PC-9 (cell line): ENCODE measurements at places on chromosomes 3 and 15. TPM values are rescaled to one million over a fixed set of nuclear protein-coding genes. Genes with fewer than 3 reads are reported as not detected.

Gene CRABP1
- total RNA-seq = not detected in 2 replicates

Gene DUOX2
- total RNA-seq = 0.10 TPM in 1 of 2 replicates, not detected in the other

Gene MKRN3
- total RNA-seq = 26.1 and 28.0 TPM in 2 replicates

Gene ITIH1
- total RNA-seq = not detected in 2 replicates

Gene ZBBX
- 0.38 and 0.85 TPM in 2 replicates for total RNA-seq

Gene XYLB
- total RNA-seq = 2.4 and 4.2 TPM in 2 replicates

Gene C15orf39
- 40.8 and 41.3 TPM in 2 replicates for total RNA-seq

Gene NEK10
- 1.7 and 4.3 TPM in 2 replicates for total RNA-seq

Gene KIAA1143
- 17.8 and 34.4 TPM in 2 replicates for total RNA-seq

Gene TLR9
- 0.30 and 0.44 TPM in 2 replicates for total RNA-seq

Gene TBC1D5
- 41.2 and 54.0 TPM in 2 replicates for total RNA-seq

Gene ARHGEF26
- total RNA-seq = 7.9 and 10.0 TPM in 2 replicates

Gene TGM4
- 0.61 and 0.63 TPM in 2 replicates for total RNA-seq

Gene DNAJA4
- 0.33 and 0.35 TPM in 2 replicates for total RNA-seq

Gene ATXN7
- 27.7 and 28.8 TPM in 2 replicates for total RNA-seq

Gene NEDD4
- 17.8 and 24.5 TPM in 2 replicates for total RNA-seq

Gene GOLGA8R
- 0.90 and 1.4 TPM in 2 replicates for total RNA-seq

Gene PLS1
- total RNA-seq = 50.4 and 53.8 TPM in 2 replicates

Gene PRR20G
- total RNA-seq = not detected in 2 replicates
